ENCODE measurements at places on chromosomes 3 and 15. TPM values are rescaled to one million over a fixed set of nuclear protein-coding genes. Genes with fewer than 3 reads are reported as not detected.

GRCh38 chr3:39143051-39143885 is 10.1 kb downstream of the CSRNP1 start:
- no peak for DNase-seq

DNA sequence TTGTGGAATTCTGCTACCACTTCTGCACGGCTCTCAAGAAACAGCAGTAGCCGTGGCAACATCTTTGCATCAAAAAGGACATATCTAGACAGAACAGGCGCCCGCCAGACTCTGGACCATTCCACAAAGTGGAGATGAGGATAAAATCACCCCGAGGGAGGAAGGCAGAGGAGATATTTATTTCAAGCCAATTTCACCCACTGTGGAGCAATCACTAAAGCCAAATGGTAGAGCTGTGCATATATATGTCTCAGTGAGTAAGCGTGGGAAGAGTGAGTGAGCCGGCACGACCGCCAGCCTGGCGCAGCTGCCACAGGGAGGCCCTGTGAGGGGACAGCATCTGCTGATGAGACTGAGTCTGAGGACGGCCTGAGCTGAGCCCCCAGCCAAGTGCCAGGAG is 111.3 kb downstream of the MEGF11 start:
- no peak for DNase-seq

DNA sequence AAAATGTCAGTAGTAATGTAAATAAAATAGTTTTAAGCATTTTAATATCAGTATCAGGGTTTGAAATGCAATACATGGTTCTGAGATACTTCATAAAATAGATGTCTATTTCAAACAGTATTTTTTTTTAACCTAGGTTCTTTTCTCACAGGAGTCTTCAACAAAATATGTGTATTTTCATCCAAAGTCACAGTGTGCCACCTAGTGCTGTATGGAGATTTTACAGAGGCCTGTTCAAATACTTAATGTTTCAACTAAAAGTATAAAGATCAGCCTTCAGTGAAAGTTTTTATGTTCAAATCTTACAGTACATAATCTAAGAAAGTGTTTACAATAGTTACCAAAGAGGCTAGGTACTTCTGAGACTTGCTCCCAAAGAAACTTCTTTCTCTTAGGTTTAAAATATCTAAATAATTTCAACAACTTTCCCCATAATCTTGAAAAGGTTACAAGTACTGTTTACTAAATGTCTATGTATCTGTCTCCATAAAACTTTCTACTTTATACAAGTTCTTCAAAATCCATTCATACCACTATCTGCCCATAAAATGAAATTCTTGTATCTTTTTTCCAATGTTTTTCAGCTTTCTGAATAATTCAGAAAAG is 38.3 kb downstream of the SCAPER start:
- no peak for DNase-seq

DNA sequence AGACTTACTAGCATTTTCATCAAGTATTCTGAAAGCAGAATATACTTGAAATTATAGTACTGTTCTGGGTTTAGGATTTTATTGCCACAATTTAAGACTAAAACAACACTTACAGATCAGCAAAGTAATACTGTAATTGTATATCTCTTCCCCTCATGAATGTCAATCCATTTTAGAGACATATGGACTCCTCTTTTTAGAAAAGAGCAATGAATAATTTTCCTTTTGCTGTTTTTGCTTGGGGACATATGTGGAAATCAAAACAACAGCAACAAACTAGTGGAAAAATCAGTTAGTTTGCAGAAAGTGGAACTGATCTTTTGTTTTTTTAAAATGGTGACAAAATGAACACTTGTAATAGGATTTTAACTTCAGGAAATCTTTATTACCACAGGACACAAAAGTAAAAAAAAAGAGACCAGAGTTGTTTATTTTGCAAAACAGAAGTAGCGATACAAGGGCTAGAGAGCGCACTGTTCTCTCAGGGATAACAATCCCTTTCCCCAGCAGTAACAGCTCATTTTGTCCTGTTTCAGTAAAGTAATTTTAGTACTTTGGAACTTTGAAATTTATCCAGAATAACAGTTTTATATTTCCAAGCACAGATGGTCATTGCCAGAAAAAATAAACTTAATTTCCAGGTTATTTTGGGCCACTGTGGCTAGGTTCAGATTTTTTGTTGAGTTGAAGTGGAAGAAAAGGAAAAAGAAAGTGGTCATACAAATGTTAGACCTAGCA is 17.1 kb downstream of the LEKR1 start:
- DNase-seq: no peak

Gene CHRM5
- polyA plus RNA-seq: 0.23 TPM

Gene RPL15
- 3,226 TPM for polyA plus RNA-seq

GRCh38 chr15:80052597-80053304 is 6.7 kb upstream of the ZFAND6 start:
- no peak for DNase-seq

GRCh38 chr15:67405208-67406191 is 115.4 kb upstream of the C15orf61 start:
- DNase-seq: no peak

- no peak for DNase-seq
These were observed 368.1 kb upstream of the UBE2E2 start for GRCh38 chr3:22835041-22835440.

GRCh38 chr3:187247398-187247797 is 44.1 kb downstream of the MASP1 start:
- no peak for DNase-seq

- DNase-seq: no peak
These were observed 159.1 kb downstream of the AKAP13 start for GRCh38 chr15:85539491-85539890.

Gene NPAP1
- polyA plus RNA-seq: 0.53 TPM

DNA sequence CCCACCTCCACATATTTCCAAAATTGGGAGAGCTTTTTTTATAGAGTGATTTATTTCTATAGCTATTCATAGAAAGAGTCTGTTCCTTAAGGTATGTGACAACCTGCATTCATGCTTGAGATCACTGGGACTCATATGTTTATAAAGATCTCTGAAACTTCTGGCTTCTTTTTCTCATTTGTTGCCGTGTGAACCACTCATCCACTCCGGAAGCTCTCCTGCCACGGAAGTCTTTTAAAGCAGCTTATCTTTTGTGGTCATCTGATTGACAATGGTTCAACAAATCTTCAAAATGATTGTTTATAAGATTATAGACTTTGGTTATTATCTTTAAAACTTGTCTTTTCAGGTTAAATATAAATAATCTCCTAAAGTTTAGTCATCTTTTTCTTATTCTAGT is 260.5 kb downstream of the C3orf38 start:
- no peak for DNase-seq

- DNase-seq: no peak
These were observed 24.8 kb downstream of the SPCS1 start for GRCh38 chr3:52730681-52731080.

Gene B4GALT4
- 26.7 TPM for polyA plus RNA-seq
